ENCODE measurements at places on chromosomes 3 and 15. TPM values are rescaled to one million over a fixed set of nuclear protein-coding genes. Genes with fewer than 3 reads are reported as not detected.

Gene A4GNT
- total RNA-seq = not detected

Gene LRRC28
- 15.8 TPM for total RNA-seq

DNA sequence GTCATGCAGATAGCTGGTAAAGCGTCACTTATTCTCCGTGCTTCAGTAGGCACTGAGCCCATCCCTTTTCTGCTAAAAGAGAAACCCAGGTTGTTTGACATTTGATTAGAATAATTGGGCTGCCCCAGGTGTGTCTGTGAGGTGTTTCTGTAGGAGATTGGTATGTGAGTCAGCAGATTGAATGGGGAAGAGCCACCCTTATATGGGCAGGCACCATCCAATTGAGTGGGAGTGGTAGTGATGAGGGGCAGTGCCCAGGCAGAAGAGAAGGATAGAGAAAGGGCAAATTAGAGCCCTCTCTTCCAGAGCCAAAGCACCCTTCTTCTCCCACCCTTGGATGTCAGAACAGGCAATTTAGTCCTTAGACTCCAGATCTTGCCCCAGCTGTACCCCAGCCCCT, 384.3 kb upstream of the GBE1 start:
- peak; percentile 33 for DNase-seq

DNA sequence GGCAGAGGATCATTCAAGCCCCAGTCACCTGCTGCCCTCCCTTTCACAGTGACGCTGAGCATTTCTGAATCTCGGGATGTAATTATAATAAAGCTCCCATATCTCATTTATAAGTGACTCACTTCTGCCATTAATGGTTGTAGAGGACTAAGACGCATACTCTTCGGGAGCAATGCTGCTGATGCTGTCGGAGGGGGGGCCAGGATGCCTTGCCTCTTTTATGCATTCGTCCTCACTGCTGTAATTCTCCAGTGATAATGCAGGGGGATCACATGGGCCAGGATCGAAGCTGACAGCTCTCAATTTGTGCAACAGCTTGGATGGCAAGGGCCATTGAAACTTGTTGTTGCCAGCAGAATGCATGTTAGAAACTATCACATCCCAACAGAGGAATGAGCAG, 3.1 kb downstream of the HRH1 start:
- DNase-seq = no peak

Measured in bronchial epithelial cell (primary cell).